Stimulated activated CD4-positive, alpha-beta T cell treated with anti-CD3 and anti-CD28 coated beads, TNF-alpha, amount 100 ng/mL, for 1 hour (primary cell): ENCODE measurements at places on chromosomes 5 and 9.

- DNase-seq = no peak
Measured at GRCh38 chr5:115817386-115817785, 927 bp upstream of the CDO1 start.

DNA sequence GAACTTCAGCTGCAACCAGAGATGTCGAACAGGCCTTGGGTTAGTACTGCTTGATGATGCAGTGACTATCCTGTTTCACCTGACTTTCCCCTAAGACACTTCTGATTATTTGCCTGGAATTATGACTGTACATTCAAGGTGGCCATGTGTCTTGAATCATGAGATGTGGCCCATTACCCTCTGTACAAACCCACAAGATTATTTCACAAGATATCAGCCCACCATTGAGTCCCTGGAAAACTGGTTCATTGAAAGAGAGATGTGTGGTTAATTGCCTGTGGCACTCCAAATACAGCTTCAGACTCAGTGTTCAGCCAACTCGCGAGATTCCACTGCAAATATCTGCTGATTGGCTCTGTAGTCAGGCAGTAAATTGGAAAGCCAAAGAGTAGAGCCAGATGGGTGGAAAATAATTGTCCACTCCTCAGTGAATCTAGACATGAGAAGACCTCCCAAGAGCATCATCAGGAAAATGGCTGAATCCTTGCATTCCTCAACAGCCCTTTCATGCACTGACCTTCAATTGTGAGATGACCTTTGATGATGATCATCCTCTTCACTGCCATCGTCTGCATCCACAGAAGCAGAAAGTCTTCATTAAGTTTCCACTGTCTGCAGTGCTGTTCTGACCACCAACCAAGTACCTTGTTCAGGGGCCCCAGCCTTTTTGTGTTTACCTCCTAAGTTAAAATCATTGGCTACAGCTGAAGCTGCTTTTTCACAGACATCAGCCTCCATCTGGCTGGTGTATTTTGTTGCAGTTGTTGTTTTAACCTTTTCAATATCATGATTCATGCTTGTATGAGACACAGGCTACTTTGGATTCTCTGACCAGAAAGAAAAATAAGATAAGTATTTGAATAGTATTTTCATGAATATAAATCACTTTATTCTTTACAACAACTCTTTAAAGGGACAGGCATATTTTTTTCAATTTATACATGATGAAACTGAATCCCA is 75.2 kb downstream of the ESM1 start:
- DNase-seq = no peak

DNA sequence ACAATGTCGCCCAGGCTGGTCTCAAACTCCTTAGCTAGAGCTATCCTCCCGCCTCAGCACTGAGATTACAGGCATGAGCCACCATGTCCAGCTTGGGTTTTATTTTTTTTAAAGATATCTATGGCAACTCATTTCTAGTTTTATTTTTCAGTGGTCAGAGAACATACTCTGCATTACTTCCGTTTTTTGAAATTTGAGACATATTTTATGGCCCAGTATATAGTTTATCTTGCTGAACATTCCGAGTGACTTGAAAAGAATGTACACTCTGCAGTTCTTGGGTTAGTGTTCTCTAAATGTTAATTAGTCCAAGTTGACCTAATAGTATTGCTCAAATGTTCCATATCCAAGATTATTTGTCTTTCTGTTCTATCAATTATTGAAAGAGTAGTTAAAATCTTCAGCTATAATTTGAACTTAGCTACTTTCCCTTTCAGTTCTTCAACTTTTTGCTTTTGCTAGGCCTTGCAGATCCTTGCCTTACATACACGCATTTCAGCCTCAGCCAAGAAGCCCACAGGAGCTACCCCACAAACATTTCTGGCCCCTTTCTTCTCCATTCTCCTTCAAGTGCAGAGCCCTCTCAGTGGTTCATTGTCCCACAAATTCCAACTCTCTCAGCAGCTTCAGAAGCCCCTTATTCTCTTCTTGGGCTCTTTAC is 22.3 kb upstream of the SNAPC3 start:
- DNase-seq = no peak

- no peak for DNase-seq
Measured at GRCh38 chr9:129995409-129996160, 47.4 kb downstream of the FNBP1 start.

- DNase-seq = no peak
Measured at GRCh38 chr5:150723845-150724244, 23.0 kb upstream of the RBM22 start.

- no peak for DNase-seq
Measured at GRCh38 chr5:92559781-92560180, 1021.2 kb downstream of the NR2F1-AS1 start.

GRCh38 chr5:910769-911160 is 18.1 kb downstream of the TRIP13 start:
- DNase-seq = no peak

- DNase-seq = no peak
Measured at GRCh38 chr5:40483316-40483715, 196.4 kb upstream of the PTGER4 start.

DNA sequence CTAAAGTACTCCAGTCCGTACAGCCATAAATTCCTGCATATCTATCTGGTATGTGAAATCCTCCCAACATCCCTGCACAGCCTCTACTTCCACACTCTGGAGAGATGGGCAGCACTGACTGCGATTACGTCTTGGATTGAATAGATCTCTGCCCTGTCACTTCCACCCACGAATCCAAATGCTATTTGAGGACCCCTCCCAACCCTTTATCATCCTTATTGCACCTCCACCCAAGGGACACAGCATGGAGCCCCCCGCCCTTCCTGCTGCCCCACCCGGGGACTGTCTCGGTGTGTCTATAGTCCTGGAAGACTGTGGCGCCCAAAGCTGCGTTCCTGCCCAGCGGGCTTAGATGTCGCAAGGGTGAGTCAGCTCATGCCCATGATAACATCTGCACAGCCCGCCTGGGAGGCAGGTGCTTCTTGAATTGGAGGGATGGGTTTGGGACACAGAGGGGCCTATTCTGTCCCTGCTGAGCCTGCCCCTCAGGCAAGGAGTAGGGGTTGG is 105.7 kb upstream of the HAND1 start:
- DNase-seq = no peak

- DNase-seq = no peak
Measured at GRCh38 chr9:34802916-34803315, 93.0 kb upstream of the CCL21 start.

- DNase-seq = no peak
Measured at GRCh38 chr5:170132976-170133448, 27.3 kb downstream of the FOXI1 start.
